ENCODE measurements at places on chromosomes 7 and 10.

DNA sequence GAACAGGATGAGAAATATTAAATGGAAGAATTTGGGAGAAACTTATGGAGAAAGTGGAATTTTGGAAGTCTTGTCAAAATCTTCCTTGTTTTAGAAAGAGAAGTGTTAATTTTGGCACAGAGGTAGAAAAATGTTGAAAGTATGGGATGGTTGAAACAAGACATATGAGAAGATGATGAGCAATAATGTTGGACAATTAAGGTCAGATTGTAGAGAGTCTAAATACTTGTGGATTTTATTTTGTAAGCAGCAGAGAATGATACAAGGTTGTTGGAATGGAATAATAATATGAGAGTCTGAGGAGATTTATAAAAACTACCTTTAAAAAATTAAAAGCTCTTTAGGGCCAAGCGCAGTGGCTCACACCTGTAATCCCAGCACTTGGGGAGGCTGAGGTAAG, 34.6 kb downstream of the PHTF2 start:
- no peak for DNase-seq

DNA sequence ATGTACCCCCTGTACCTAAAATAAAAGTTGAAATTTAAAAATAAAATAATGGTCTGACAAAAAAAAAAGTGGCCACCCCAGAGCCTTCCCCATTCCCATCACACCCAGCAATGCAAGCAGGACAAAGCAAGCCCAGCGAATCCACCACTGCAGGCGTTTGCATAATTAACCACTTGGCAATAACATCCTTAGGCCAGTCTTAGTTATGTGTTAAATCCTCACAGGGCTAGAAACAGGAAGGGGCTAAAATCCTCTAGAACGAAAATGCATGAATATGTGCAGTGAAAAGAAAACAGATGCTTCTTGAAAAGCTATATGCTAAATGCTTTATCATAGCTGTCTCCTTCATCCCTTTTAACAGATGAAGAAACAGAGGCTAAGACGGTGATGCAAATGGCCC, 229.7 kb downstream of the GRID1 start:
- no peak for DNase-seq

GRCh38 chr7:30705596-30705995, 23.3 kb upstream of the CRHR2 start:
- DNase-seq: no peak

GRCh38 chr10:60652628-60653027, 125.7 kb upstream of the CDK1 start:
- DNase-seq: no peak

GRCh38 chr7:31052487-31052840, 356 bp downstream of the ADCYAP1R1 start:
- no peak for DNase-seq

DNA sequence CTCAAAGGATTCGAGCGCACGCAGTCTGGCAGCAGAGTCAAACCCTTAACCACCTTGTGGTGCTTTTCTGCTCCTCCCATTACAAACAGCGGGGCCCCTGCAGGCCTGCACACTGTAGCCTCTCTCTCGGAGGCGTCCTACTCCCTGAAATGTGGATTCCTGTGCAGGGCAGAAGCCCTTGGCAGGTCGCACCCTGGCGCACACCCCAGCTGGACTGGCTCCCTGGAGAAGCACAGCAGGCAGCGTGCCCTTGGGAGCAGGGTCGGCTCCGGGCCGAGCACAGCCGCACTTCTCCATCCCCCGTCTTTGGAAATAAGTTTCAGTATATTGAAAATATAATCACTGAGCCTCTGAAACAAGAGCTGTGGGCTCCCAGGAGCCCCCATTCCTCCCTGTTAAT, 144.1 kb downstream of the C10orf105 start:
- DNase-seq: no peak

GRCh38 chr10:34121781-34122622, 693.1 kb downstream of the PARD3 start:
- DNase-seq: no peak

DNA sequence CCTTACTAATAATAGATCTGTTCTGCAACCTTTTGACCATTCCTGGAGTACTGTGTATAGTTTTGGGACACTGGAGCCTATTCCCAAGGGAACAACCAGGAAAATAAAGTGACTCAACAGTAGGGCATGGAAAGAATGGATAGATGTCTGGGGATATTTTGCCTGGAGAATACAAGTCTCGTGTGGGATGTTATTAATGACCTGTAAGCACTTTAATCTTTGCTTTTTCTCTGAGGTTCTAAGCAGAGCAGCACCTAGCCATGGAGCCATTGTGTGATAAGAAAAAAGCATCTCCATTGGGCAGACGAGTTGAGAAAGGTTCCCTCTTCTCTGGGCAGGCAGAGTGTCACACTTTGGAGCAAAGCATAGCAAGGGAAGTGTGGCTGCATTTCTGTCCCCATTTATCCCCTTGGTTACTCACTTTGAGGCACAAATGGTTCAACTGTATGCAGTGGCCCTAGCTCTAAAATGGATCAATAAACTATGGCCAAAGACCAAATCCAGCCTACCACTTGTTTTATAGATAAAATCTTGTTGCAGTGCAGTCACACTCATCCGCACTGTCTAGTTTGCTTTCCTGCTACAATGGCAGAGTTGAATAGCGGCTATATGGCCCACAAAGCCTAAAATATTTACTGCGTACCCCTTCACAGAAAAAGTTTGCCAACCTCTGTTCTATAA, 21.0 kb upstream of the CCDC71L start:
- no peak for DNase-seq

- no peak for DNase-seq
Observed at GRCh38 chr10:114616516-114616915, 41.6 kb downstream of the ABLIM1 start.

DNA sequence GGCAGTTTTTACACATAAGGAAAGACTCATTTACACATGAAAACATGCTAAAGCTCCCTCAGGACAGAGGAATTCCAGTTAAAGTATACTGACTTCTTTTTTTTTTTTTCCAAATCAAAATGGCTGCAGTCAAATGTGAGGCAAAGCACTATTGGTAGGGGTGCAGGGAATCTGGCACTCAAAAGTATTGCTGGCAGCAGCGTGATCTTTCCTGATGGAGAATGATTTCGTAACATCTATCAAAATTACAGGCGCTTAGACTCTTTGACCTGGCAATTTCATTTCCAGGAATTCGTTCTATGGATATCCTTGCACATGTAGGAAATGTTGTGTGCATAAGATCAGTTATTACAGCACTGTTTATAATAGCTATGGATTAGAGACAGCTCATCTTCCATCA, 65.7 kb downstream of the VSTM4 start:
- no peak for DNase-seq

- DNase-seq: no peak
Observed at GRCh38 chr10:116001262-116001857, 271.6 kb downstream of the GFRA1 start.

- DNase-seq: no peak
Observed at GRCh38 chr7:2321020-2321419, 6.8 kb upstream of the SNX8 start.

DNA sequence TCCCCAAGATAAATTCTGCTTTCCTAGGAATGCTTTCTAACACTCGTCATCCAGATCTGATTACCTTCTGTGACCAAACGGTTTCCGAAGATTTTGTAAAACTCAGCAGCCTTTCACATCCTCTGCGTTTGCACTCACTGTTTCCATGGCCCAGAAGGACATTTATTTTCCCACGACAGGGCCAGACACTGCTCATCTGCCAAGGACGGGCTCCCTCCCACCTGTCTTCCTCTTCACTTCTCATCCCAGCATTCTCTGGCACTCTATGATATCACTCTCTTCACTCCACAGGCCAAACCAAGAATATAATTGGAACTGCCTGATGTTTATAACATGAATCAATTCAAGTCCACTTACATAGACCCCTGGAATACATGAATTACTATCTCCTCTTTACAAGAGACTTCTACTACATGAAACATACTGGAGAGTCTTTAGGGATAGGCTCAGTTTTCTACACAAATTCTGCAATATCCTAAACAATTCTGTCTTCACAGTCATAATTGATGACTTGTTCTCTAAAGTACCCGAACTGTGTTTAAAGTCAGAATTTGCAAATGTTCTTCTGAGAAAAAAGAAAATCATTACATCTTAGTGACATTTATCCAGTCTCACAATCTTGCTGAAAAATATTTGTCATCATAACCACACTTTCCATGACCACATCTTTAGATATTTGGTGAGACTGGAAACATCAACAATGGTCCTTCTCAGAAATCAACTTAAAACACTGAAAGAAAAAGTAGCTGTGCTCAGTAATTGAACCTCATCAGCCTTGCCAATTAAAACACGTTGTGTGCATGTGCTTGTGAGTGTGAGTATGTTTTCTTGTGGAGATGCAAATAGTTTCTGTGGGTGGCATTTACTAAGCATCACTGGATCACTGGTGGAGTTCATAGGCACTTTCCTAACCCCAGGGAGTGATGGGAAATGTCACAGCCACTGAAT, 79.5 kb upstream of the PRSS58 start:
- DNase-seq: no peak

DNA sequence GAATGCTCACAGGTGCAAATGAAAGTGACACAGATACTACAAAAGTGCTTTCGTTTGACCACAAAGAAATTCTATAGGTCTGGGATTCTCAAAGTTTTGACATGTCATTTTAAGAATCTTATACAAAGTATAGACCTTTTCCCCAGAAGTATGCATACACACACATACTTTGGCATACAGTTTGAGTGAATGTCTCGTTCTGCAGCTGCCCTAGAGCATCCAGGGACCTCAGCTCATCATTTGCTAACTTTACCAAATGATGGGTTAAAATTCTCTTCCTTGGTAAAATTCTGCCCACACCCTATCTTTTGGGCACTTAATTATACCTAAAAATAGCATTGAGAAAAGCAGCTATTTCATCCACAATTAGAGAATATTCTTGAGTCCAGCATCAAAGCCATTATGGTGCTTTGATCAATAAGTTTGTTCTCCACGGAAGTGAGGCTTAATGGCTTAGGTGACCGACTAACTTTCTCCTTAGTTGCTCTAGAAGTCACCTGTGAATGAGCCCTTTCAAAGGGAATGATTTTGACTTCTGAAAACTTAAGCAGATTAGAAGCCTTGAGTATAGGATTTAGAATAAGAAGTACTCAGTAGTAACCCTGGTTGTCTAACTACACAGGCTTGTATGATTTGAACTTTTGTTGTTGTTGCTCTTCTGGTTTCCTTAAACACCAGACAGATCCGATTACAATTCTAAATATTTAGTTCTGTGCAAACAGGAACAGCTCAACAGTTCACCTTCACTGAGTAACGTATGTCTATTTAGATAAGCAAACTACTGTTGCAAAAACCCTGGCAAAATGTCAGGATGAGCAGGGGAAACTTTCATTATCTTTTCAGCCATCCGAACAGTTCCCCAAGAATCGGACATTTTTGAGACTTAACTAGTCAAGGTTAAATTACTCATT, 70.6 kb downstream of the CNNM2 start:
- no peak for DNase-seq

GRCh38 chr10:78953113-78953798, 115.5 kb upstream of the ZMIZ1 start:
- no peak for DNase-seq

- DNase-seq: no peak
Observed at GRCh38 chr7:27670676-27671075, 8.0 kb upstream of the HIBADH start.

DNA sequence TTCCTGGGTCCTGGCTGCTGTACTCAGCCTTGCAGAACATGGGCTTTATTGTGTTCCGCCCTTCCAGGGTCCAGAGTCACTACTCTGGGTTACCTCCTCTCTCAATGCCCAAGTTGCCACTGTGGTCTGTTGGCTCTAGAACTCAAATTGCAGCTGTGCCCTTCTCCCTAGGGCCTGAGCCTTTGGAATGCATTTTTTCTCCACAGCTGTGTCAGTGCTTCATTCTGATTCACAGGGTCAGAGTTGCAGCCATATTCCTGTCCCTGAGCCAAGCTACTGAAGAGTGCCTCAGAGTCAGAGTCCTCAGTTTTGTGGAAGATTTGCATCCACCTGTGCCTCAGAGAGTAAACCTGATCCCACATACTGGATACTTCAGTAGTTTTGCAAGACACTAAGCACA, 167.5 kb downstream of the ITGB1 start:
- no peak for DNase-seq

DNA sequence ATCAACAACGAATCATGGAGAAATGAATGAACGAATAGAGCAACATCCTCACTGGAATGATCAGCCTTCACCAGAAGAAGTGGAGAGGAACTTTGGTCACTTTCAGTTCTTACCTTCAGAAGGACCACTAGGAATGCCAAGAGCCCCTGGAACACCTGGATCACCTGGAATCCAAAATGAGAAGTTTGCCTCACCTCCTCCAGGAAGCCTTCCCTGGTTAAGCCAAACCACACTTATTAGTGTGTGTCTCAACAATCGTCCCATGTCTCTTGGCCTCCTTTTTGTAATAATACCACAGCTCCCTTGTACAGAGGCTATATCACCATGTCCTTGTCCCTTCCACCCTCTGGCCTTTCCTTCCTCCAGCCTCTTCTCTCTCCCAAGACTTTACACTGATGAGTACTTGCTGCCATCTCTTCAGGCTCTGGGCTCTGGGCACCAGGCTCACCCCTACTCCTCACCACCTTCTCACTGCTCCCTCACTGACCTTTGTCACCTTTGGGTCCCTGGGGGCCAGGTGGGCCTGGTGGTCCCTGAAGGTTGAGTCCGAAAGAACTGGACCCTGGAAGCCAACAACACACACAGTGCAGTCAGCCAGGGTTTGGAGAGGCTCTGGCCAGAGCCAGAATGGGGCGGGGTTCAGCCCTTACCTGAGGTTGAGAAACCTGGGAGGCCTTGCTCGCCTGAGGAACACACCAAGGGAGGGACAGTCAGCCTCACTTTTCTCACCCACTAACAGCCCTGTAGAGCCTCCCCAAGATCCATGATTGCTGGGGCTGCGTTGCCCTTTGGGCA, 46.5 kb downstream of the COL17A1 start:
- DNase-seq: no peak

DNA sequence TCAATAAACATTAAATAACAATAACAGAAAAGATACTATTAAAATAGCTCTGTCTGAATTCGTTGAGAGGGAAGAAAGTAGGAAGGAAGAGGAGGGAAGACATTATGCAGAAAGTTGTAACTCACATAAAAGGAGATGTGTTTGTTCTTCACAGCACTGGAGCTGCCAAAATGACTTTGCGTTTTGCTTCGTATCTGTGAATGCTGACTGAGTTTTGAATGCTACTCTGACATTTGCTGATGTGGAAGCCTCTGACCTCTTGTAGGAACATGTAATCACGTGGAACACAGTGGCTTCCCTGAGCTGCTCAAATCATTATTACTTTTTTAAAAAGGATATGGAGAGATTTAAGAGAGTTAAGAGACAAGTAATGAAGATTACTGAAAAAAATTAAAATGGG, 15.6 kb upstream of the DGKI start:
- DNase-seq: no peak

GRCh38 chr7:66727058-66727457, 13.5 kb upstream of the RABGEF1 start:
- no peak for DNase-seq

GRCh38 chr10:113524120-113524519, 28.7 kb upstream of the HABP2 start:
- DNase-seq: no peak
